ENCODE measurements at places on chromosomes 6 and 20.

GRCh38 chr6:139117734-139118133 lies 17.1 kb upstream of the HECA start:
- no peak for DNase-seq

DNA sequence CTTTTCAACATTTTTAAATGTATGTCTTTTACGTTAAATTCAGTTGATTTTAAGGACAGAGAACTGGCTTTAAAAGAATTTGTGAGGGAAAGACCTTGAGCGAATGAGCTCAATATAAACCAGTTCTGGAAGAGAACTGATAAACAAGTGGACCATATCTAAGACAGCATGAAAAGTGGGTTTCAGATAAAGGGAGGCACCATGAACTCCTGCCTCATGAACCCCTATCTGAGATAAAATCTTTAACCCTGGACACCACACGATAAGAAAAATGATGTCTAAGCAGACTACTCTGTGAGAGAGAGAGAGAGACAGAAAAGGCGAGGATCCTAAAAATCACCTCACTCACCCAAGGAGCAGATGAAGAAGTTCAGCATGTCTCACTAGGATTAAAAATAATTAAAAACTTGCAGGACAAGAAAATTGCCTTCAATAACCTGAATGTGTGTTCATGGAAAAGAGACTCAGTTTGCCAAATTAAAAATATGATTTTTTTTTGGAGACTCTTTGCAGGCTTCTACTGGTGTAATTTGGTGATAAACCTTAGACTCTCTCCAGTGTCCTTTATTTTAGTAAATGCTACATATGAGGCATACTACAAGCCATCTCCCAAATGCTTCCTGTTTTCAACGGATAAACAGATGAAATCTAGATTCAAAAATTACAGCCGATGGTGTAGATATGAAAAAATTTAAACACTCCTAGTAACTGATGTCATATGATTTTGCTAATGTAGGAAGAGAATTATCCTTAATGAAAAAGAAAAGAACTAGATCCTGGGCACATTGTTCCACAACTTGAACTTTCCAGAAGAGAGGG lies 299.5 kb downstream of the ADGB start:
- no peak for DNase-seq

DNA sequence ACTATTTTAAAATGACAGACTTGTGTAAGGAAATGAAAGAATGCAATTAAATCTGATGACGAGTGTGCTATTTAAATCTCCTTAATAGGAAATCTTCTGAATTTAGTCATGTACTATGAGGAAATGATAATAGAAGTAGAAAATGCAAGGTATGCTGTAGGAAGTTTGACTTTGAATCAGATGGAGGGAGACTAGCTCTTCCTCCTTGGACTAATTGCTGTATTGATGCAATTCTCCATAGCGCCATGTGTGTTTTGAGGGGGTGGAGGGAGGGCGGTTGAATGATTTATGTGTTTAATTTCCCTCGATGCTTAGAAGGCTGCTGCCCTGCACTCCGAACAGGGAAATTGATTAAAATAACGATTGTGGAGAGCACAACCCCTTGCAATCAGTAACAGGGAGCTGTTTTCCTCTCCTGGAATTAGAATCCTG lies 214.4 kb upstream of the PRND start:
- DNase-seq: peak; percentile 58

- peak; percentile 68 for DNase-seq
Observed at GRCh38 chr6:134908906-134909516, 40.9 kb downstream of the ALDH8A1 start.

- DNase-seq: no peak
Observed at GRCh38 chr20:39117491-39117890, 155.3 kb downstream of the DHX35 start.

- no peak for DNase-seq
Observed at GRCh38 chr6:149642829-149643580, 5.5 kb downstream of the KATNA1 start.

- no peak for DNase-seq
Observed at GRCh38 chr20:1474817-1475603, 8.4 kb upstream of the NSFL1C start.

DNA sequence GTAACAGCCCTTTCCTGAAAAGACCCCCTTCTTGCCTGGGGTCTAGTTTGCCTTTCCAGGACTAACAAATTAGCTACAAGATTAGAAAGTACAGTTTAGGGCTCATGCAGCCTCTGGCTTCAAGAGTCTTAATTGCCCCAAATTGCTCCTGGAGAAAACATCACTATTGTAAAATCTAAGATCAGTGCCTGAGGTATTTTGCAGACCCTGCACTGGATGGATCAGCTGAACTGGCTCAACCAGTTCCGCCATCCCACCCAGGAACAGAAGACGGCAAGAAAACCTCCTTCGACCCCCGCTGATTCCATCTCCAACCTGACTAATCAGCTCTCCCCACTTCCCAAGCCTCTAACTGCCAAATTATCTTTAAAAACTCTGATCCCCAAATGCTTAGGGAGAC lies 236.5 kb upstream of the KCNG1 start:
- DNase-seq: no peak

- no peak for DNase-seq
Observed at GRCh38 chr20:35359335-35359950, 52.3 kb downstream of the UQCC1 start.

- DNase-seq: no peak
Observed at GRCh38 chr6:27593861-27594260, 121.0 kb upstream of the ZNF184 start.

DNA sequence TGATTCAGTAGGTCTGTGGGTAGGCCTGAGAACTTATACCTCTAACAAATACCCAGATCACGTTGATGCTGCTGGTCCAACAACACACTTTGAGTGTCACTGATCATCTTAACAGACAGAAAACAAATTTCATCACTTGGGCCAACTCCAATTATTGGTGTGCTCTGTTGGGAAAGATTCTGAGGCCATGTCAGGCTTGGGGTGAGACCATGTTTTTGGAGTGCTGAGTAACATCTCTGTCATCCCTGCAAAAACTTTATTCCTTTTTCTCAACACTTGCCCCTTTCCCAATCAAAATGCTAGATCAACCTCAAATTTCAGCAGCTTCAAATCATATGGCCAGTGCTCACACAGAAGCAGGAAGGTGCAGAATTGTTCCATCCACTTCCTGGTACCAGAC lies 108.8 kb upstream of the TENT5A start:
- DNase-seq: no peak

DNA sequence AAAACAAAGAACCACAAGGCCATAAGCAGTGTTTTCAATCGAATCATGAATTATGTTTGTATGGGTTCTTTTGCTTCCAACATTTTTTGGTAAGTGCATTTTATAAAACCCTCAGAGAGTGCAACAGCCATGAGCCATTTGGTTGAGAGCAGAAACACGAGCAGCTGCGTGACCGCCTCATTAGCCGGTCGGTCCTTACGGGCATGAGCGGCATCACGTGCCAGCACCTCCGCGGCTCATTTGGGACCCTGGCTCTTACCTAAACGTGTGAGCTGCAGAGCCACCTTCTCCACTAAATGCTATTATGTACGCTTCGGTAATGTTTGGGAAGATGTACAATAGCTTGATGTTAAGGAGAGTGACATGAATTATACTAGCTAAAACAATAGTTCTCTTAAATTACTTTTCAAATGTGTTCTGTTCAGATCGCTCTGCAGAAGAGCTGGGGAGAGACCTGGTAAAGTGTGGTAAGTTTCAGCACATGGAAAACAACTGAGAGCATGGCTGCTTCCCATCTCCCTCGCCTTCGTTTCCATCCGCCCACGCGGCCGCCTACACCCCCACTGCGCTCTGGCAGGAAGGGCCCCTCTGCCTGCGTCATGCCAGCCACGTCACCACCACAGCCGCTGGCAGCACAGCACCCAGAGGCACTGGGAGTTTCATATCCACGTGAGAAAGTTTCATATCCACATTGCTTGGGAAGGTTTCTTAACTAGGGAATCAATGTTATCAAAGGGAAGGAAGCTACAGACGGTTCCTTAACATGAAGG lies 23.7 kb upstream of the PDE10A start:
- DNase-seq: no peak

GRCh38 chr6:106247293-106247692 lies 78.3 kb downstream of the ATG5 start:
- no peak for DNase-seq

- no peak for DNase-seq
Observed at GRCh38 chr6:91509711-91510110, 922.8 kb upstream of the MAP3K7 start.

DNA sequence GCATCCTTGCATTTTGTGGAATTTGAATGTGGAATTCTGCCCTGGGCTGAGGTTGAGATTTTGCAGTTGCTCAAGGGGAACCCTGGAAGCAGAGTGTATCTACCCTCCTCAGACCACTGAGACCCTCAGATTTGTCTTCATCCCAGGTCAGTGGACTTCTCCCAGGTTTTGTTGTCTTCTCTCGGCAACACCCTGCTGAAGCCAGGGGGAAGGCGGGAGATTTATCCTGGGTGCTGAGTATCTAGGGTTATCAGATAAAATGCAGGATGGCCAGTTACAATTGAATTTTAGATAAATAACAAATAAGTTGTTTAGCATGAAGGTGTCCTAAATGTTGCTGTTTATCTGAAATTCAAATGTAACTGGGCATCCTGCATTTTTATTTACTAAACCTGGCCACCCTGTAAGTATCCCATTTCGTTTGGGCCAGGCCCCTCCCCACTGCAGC lies 43.0 kb downstream of the FGD2 start:
- no peak for DNase-seq

- no peak for DNase-seq
Observed at GRCh38 chr20:51759769-51760510, 8.2 kb downstream of the ATP9A start.

DNA sequence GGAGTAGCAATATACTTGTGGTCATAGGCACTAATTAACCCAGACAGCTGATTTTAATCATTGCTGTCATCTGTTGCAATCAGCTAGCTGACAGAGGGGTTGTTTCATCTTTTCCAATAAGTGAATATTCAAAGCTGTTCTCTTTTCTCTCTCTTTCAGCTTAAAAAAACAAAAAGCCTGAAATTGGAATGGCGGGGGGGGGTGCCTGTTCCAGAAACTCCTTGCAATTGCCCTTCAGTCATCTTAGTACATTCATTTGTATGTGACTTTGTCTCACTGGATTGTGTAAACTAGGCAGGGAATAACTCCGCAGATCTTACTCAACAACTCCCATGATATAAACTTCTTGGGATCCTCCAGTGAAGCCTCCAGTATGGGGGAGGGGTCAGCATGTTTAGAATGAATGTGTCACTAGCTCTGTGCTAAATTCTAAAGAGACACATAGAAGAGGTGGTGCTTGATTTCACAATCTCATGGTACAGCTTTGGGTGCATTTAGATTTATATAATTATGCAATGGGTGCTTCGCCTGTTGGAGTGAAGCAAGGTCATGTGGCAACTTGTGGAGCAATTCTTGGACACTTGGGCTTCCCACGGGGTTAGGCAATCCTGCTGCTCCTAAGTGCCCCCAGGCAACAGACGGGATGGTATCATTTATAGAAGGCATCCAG lies 40.1 kb downstream of the SLC24A3 start:
- DNase-seq: no peak

- no peak for DNase-seq
Observed at GRCh38 chr20:20566516-20566915, 145.9 kb downstream of the RALGAPA2 start.

DNA sequence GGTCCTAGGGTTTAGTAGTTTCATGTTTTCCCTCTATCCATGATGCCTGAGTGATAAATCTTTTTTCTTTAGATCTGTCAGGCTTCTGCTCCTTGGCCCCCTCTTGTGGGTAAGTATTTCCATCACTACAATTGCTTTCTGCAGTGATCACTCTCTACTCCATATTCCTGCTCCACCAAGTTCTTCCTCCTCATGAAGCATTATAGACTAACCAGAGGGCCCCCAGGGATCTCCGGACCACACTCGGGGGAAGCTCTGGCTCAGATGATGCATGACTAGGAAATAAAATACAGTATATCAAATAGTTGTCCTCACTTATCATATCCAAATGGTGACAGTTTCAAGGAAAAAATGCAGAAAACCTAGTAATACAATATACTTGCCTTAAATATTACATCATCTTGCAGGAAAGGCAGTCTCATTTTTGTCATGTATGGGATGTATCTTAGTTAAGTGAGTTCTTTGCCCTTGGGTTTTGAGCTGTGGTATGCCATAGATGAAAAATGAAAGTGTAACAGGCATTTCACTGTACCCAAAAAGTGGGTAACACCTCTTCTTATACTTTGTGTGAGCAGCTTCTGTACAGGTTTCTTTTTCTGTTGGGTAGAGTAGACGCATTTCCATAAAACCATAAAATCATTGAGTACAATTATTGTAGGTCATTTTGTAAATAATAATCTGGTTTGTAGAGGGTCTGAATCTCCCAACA lies 200.9 kb upstream of the EYA4 start:
- no peak for DNase-seq

DNA sequence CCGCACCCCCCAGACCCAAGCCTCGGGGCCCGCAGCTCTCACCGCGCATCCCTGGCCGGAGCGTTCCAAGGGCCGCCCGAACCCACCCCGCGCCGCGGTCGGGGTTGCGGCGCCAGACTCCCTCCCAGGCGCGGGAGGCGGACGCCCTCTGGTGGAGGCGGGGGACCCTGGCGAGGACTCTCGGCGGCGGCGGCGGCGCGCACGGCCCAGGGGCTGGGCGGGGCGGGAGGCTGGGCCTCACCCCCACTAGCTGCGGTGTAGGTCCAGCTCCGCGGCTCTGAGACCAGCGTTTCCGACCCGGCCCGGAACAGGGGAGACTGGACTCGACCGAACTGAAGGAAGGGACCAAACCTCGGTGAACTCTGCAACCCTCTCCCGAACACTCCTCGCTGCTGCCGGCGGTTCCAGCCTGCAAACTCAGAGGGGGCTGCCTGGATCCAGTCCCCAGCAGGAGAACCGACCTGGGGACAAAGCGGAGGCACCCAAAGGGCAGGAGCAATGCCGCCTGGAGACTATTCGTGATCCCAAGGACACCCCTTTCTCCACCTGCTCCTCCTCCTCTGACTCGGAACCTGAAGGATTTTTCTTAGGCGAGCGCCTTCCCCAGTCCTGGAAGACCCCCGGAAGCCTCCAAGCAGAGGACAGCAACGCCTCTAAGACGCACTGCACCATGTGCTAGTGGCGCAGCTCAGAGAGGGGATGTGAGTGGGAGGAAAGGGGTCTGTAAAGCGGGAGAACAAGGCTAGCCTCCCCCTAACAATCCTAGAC lies 859 bp upstream of the TOMM6 start:
- DNase-seq: no peak

- no peak for DNase-seq
Observed at GRCh38 chr20:45945678-45946148, 11.2 kb downstream of the PCIF1 start.

DNA sequence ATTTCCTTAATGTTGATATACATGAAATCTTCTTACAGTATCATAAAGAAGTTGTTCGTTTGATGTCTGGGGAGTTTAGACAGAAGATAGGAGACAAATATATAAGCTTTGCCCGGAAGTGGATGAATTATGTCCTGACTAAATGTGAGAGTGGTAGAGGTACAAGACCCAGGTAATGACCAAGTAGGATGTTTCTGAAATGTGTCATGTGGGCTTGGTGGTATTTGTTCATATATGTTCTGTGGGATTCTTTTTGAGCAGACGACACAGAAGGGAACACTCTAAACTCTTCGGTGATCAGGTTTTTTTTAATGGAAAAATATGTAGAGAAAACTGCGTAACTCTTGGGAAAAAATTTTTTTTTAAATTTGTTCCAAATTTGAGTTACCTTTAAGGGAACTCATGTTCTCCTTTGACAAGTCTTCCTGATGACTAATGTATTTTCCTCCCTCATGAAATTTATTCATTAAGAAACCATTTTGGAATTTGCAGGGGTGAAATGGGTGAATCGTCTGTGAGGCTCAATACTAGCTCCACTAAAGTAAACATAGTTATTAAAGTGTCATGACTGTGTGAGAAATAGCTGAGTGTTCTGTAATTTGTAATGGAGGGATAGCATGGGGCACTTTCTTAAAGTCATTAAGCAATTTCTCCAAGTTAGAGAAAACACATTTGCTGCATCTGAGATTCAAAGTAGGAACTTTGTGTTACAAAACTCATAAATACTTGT lies 100.6 kb downstream of the MAP3K4 start:
- no peak for DNase-seq
